ENCODE measurements at places on chromosomes 2 and 18. TPM values are rescaled to one million over a fixed set of nuclear protein-coding genes. Genes with fewer than 3 reads are reported as not detected.

Gene GPATCH11
- 4.6 TPM for total RNA-seq

Gene GPBAR1
- total RNA-seq = 0.53 TPM

Gene KCNJ13
- total RNA-seq = not detected

Gene SCYGR7
- total RNA-seq = not detected

Gene TMEM169
- total RNA-seq = 1.1 TPM

Gene EDAR
- total RNA-seq = not detected

Gene CD226
- total RNA-seq = under 0.01 TPM

Gene ACADL
- not detected for total RNA-seq

All from myometrial cell (primary cell).